ENCODE measurements at places on chromosomes 2 and 18.

- no peak for DNase-seq
Observed at GRCh38 chr2:99067871-99068625, 73.5 kb upstream of the C2orf15 start.

- DNase-seq: no peak
Observed at GRCh38 chr2:118627156-118627555, 220.3 kb downstream of the EN1 start.

- DNase-seq: no peak
Observed at GRCh38 chr18:62621546-62621945, 93.8 kb upstream of the PHLPP1 start.

- no peak for DNase-seq
Observed at GRCh38 chr2:179991344-179991743, 15.8 kb downstream of the CWC22 start.

- DNase-seq: no peak
Observed at GRCh38 chr2:56473524-56473923, 289.7 kb downstream of the CCDC85A start.

DNA sequence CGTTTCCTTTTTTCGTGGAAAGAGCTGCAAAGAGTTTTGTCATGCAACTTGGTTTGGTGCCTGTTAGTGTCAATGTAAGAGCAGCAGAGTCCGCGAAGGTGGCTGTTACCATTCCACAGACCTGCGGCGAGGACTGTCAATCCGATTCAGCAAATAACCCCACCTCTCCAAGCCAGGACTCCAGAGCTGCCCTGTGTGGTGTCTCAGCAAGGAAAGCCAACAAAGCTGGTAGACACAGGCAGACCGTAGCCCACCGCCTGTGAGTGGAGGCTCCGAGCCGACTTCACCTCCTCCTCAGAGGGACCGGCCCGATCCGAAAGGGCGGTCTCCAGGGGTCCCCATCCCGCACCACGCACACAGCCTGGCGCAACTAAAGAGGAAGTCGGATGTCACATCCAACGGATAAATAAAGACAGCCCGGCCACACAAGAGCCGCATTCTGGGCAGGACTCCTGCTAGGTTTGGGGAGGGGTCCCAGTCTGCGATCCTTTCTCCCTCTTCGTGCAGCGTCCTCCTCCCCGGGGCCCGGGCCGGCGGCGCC is 819 bp downstream of the ANKRD44 start:
- DNase-seq: peak; percentile 42

DNA sequence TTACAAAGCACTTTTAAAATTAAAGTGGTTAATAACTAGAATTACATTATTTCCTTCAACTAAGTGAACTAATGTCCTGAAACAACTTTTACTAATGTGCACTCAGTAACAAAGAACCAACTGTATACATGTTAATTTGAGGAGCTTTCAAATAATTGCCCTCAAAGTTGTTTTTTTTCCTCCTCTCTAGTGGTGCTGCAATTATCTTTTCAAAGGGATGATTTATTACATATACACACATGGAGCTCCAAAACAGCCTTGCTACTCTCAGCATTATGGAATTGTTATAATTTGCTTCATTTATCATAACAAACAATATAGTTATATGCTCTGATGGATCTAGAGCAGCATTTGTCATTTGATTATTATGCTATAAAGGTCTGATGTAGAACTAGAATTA is 246.3 kb upstream of the RASGRP3 start:
- no peak for DNase-seq

DNA sequence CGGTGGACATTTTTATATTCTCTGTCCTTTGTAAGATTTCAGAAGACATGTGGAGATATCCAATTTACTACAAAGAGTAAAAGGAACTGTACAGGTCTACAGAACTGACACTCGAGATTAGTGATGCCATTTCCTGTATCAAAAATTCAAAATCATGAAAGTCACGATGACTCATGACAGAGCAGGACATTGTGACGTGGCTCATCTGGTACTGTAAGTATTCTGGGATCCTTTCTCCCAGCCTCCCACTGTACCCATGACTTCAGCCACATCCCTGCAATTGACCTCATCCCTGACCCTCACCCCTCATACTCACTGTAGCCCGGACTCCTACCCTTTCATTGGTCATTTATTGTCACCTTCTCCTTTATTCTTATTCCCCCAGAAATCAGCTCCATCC is 736.5 kb downstream of the EPHA4 start:
- DNase-seq: no peak

DNA sequence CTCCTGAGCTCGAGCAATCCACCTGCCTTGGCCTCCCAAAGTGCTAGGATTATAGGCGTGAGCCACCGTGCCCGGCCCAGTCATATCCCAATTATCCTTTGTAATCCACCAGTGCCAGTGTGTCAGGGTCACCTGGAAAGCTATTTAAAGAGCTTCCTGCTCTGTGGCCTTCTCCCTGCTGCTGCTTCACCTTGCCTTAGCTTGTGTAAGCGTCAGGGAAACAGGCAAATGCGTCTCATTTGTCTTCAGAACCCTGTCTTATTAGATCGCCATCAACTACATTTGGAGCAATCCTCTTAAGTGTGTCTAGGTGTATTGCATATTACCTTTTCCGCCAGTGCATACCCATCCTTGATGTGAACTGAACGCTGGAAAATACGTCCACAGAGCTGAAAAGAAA is 10.2 kb downstream of the KIF5C start:
- no peak for DNase-seq
